Fibroblast of the aortic adventitia (primary cell): ENCODE measurements at places on chromosomes 2 and 18. TPM values are rescaled to one million over a fixed set of nuclear protein-coding genes. Genes with fewer than 3 reads are reported as not detected.

Gene IL36G
- total RNA-seq, result not detected in 2 replicates

Gene ERBB4
- total RNA-seq, result 0.16 and 5.8 TPM in 2 replicates

Gene LRATD1
- 0.08 and 0.36 TPM in 2 replicates for total RNA-seq

Gene CAPN14
- total RNA-seq, result 0.09 and 0.16 TPM in 2 replicates

Gene TAF4B
- 3.6 and 17.1 TPM in 2 replicates for total RNA-seq

Gene CDH19
- total RNA-seq, result not detected in 2 replicates

Gene FOXD4L1
- total RNA-seq, result 0.09 and 0.16 TPM in 2 replicates

Gene RGPD3
- total RNA-seq, result 0.41 and 0.45 TPM in 2 replicates

Gene KCNIP3
- total RNA-seq, result 0.25 and 2.9 TPM in 2 replicates

Gene DLX2
- total RNA-seq, result 0.72 TPM in 1 of 2 replicates, not detected in the other

Gene UGT1A10
- total RNA-seq, result 0.41 TPM in 1 of 2 replicates, not detected in the other

Gene MFSD2B
- total RNA-seq, result not detected in 2 replicates

Gene ZBTB7C
- 0.09 and 0.41 TPM in 2 replicates for total RNA-seq

Gene DNER
- 0.72 TPM in 1 of 2 replicates, not detected in the other for total RNA-seq

Gene MERTK
- total RNA-seq, result 0.65 and 2.4 TPM in 2 replicates

Gene ACAA2
- 56.8 and 80.1 TPM in 2 replicates for total RNA-seq

Gene HOXD4
- 1.1 TPM in 1 of 2 replicates, not detected in the other for total RNA-seq

DNA sequence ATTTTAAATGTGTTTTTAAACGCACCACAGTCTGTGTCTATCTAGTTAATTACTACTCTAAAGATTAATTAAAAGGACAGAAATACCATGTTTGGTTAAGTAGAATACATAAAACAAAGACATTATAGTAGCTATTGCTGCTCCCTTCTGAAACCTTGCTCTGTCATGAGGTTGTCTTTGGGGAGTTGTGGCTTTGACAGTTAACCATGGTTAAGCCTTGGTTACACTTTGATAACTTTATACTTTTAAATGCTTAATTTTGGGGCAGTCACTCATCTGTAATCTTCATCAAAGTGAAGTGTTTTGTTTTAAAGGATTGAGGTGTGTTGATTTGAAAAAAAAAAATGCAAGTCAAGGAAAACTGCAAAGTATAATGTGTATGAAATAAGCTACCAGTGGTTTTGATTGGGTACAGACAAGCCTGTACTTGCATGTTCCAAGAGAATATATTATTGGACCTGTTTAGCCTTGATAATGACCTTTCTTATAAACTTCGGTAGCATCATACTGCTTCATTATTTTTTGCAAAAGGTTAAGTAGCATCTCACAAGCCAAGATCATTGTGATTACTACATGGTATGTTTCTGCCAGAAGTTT, 29.8 kb upstream of the TBR1 start:
- DNase-seq, result no peak

DNA sequence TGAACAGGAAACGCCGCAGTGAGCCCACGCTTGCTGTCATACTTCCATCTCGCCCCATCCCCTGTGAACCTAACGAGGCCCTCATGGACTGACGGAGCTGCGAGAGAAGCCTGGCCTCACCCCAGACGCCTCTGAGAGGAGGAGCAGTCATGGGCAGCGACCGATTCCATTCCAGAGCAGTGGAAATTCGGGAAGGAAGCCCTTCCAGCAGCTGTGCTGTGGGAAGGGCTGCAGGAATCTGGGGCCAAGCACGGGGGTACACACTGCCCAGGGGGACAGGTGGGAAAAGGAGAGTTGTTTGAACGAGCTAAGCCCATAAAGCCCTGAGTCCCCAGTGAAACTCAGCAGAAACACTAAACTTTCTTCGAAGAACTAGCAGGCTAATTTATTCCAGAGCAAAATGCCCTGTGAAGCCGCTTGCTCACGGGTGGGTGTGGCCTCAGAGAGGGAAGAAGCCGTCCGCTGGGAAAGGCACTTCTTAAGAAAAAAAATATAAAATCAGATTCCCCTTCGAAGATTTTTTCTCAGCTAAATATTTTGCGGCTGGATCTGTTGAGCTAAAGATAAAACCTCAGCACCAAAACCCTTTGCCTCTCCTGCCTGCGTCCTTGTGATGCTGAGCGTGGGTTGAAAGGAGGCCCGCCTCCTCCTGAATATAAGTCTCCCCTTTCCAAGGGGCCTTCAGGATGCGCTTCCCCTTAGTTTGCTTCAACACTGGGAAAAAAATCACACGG, 38.2 kb downstream of the ANKMY1 start:
- peak; percentile 50 for DNase-seq

- peak; percentile 47 for DNase-seq
Observed at GRCh38 chr2:18345848-18346247, 214.6 kb downstream of the RDH14 start.

DNA sequence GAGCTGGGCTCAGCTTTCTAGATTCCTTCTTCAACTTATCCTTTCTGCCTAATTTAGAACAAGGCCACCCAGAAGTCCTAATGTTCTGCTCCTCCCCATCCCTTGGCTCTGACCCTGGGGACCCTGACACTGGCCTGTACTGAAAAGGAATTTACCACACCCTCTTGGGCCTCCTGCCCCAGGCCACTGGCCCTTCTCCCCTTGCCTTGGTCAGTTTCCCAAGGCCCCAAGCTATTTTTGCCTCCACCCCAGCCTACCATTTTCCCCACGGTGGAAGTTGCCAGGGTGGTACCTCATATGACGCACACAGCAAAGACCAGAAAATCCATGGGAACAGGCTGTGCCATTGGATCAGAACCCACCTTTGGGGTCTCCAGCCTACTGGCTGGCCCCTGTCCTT, 72.1 kb downstream of the ZBTB7C start:
- no peak for DNase-seq

GRCh38 chr2:68452158-68452900, 14.8 kb downstream of the FBXO48 start:
- DNase-seq, result no peak

DNA sequence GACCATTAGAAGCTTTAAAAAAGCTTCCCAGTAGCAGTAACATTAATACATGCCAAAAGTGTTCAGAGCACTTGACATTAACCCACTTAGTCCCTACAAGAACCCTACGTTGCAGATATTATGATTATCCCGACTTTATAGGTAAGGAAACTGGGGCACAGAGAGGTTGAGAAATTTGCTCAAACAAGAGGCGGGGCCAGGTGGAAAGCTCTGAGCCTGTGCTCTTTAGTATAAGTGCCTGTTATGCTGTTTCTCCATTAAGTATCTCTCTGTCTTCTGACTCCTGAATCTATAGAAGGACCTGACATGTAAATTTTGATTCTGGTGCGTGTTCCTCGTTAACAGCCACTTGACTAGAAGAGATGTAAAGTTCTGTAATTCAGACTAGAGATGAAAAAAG, 139.8 kb downstream of the RBMS1 start:
- no peak for DNase-seq

DNA sequence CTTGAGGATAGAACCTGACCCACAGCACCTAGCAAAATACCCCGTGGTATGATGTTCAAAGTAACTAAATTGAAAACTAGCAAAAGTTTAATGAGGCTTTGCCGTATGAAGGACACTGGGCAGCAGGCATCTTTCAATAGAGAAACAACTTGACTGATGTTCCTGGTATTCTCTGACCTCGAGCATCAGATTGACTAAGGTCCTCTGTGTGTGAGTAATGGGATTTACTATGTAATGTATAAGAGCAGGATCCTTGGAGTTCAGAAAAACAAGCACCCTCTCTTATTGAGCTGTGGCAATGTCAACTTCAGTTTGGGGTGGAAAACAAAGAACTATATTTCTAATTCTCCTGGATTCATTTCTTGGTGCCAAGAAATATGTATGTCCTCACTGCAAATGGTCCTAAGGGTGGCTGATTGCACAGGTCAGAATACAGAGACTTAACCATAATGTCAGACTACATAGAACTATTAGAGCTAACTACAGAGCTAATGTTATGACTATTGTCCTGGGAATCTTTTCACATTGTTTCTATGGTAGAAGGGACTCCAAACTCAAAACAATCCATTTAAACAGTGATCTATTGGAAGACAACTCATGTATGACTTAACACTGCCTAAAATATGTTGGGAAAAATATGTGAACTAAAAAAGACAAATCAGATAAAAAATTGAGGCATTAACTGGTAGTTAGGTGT, 4.4 kb downstream of the TNFAIP6 start:
- peak; percentile 51 for DNase-seq

DNA sequence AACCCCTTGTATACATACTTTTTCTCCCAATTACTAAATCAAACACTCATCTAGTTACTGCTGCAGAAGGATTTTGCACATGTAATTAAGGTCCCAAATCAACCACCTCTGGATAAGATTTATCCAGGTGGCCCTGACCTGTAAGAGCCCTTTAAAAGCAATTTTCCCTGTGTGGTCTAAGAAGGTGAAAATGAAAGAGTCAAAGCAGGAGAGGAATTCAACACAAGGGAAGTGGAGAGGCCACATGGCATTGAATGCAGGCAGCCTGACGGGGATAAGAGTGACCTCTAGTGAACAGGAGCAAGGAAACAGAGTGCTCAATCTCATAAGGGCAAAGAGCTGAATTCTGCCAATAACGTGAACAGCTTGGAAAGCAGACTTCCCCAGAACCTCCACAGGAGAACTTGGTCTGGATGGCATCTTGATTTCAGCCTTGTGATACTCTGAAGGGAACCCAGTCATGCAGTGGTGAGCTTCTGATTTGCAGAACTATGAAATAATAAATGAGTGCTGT, 27.2 kb downstream of the PPP3R1 start:
- peak; percentile 34 for DNase-seq

- no peak for DNase-seq
Observed at GRCh38 chr18:28831908-28832307, 655.0 kb upstream of the CDH2 start.

DNA sequence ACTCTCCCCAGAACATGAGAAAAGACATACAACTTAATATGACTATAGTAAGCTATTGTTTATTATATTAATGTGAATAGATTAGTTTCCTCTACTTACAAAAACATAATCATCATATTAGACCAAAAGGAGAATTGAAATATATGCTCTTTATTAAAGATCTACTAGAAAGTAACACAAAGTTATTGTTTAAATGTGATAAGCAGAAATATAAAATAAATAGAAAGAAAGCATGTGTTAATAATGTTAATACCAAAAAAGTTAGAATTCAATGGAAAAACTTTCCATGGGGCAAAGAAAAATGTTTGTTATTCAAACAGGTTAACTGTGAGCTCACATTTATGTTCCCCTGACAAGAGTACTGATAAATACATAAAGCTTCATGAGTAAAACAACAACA, 421.4 kb upstream of the UBE2E3 start:
- no peak for DNase-seq

DNA sequence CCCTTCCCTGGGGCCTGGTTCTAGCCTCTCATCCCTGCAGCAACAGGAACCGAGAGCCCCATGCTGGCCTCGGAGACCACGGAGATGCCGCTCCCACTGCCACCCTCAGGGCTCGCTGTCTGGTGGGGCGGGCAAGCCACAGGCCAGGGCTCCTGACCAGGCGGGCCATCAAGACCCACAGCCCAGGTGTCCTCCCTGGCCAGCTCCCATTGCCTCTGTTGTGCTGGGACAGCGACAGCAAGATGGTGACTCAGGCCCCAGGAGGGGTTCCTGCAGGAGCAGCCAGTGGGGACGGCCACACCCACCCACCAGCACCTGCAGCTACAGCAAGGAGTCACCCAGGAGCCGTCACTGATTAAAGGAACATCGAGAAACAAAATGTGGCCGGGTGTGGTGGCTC, 7.4 kb downstream of the KLHL30 start:
- no peak for DNase-seq

GRCh38 chr18:55731594-55732042, 143.6 kb upstream of the TCF4 start:
- peak; percentile 9 for DNase-seq

DNA sequence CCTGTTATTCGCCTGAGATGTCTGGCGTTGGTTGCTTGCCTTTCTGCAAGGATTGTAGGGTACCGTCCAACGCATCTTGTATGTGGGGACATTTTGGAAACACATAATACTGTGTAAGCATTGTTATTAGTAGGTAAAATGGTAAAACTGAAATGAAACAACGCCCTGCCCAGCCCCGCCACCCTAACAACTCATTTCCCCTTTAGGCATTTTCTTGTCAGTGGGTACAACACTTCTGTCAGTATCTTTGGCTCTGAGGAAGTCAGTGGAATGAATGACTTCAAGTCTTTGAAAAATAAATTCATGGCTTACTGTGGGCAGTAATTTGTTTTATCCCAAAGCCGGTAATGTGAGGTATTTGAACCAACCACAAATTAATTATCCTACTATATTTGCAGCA, 86.0 kb downstream of the FMNL2 start:
- DNase-seq, result no peak

- no peak for DNase-seq
Observed at GRCh38 chr2:150138587-150138986, 348.9 kb downstream of the RND3 start.

- DNase-seq, result no peak
Observed at GRCh38 chr2:15050483-15050882, 418.0 kb downstream of the LRATD1 start.

DNA sequence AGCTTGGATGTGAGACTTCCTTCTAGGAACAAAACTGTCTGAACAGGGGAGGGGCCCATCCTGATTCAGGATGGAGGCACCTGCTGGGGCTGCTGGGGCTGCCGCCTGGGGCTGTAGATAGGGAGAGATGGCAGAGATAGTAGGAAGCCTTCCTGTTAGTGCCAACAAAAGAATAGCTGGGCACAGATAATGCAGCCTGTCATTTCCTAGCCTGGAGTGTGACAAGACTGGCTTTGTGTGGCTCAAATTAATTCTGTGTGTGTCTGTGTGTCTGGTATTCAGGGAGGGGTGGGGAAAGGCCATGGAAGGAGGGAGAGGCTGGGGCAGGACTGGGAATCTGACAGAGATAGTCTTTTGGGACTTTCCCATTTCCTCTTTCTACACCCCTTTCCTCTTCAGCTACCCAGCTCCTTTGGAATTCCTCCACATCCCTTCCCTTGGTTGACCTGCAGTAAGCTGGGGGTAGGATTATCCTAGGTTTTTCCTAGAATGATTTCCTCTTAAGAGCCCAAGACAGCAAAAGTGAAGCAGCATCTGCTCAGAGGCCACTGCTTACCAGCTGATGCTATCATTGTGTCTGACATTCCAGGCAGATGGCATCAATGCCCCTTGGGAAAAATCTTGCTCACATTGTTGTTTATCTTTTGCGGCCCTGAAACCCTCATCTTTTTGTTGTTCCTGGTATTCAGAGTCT, 144.9 kb upstream of the LHCGR start:
- DNase-seq, result no peak

GRCh38 chr2:72718876-72719275, 107.0 kb downstream of the EXOC6B start:
- no peak for DNase-seq

DNA sequence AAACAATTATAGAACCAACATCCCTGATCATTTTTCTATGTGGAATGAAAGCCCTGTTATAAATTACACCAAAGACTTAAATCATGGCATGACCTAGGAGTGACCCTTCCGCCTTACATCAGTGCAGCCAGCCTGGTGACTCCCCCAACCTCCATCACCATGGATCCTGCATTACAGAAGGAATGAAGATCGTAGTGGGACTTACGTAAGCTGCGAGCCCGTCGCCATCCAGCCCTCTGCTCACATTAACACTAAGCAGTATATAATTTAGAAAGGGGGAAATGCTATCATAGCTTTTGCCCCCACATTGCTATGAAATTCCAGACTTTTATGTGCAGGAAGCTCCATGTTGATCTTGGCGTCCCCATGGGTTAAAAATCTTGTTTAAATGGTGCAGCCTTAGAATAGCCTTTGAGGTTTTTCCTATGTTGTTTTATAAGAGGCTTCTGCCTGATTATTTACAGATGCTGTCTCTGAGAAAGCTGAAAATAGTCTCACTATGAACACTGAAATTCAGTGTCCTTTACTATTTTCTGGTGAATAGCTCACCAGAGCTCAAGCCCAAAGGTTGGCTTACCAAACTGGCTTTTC, 76.3 kb downstream of the COLEC12 start:
- DNase-seq, result peak; percentile 87

GRCh38 chr18:8169722-8170121, 439.5 kb upstream of the RAB12 start:
- DNase-seq, result no peak
